NCI-H2171 treated with DMSO at 0.1 percent for 48 hours (cell line): ENCODE measurements at places on chromosomes 5 and 9.

- no peak for DNase-seq
Measured at GRCh38 chr9:84874596-84874995, 205.1 kb downstream of the NTRK2 start.

GRCh38 chr9:129676975-129677374 is 11.5 kb downstream of the PRRX2 start:
- peak; percentile 99 for DNase-seq

DNA sequence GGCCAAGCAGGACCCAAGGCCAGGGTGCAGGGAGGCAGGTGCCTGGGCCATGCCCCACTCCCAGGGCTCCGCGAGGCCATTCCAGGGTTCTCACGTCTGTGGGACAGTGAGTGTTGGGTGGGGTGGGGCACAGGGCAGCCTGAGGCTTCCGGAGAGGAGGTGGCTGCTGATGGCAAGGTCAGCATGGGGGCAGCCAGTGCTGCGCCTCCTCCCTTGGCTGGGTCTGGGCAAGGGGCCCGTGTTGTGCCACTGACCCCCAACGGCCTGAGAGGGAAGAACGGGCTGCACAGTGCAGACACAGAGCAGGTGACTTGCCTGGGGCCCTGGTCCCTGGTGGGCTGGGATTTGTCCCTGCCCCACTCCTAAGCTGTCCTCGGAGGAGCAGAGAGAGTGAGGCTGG is 82.1 kb downstream of the RXRA start:
- DNase-seq = no peak

GRCh38 chr5:43616535-43616934 is 13.6 kb downstream of the NNT start:
- no peak for DNase-seq

DNA sequence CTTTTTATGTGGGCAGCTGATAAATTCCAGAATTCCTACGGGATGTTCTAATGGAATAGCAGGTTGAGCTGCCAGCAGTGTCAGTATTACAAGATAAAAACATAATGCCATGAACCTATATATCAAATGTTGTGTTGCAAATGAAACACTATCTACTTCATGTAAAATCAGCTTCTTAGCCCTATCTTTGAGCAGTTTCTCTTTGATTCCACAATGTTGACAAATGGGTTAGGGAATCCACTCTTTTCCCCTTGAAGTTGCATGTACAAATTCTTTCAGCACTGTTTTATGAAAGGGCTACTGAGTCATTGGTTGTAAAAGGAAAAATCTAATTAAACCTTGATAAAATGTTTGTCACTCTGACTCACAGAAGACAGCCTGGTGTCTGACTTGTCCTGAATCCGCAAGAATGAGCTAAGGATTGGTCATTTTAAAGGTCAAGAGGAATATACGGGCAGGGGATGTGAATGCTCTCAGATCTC is 950.6 kb upstream of the NUDT12 start:
- no peak for DNase-seq

GRCh38 chr9:125659954-125660353 is 47.1 kb downstream of the MAPKAP1 start:
- no peak for DNase-seq

DNA sequence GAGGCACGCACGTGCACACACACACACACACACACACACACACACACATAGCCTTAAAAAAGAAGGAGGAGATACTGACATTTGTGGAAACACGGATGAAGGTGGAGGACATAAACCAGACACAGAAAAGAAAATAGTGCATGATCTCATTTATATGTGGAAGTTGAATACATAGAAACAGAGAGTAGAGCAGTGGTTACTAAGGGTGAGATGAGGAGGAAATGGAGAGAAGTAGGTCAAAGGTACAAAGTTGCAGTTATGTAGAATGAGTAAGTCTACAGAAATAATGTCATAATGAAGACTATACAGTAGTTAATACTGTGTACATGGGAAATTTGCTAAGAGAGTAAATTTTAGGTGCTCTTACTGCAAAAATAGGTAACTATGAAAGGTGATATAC is 412.2 kb upstream of the CDH9 start:
- no peak for DNase-seq

DNA sequence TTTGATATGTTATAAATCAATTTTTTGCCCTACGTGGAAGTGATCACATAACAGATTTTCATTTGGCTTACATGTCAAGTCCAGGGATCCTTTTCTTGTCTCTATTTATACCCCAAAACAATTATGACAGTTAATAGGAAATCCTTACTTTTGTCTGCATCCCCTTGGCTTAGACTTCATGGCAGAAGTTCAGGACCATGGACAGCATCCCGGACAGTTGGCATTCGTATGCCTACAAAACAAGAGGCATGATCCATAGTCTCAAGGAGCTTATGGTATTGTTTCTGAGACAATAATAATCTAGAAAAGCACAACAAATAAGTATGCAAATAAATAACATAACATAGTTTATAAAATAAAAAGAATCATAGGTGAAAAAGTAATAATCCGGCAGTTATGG is 214.3 kb upstream of the GRIA1 start:
- DNase-seq = no peak

DNA sequence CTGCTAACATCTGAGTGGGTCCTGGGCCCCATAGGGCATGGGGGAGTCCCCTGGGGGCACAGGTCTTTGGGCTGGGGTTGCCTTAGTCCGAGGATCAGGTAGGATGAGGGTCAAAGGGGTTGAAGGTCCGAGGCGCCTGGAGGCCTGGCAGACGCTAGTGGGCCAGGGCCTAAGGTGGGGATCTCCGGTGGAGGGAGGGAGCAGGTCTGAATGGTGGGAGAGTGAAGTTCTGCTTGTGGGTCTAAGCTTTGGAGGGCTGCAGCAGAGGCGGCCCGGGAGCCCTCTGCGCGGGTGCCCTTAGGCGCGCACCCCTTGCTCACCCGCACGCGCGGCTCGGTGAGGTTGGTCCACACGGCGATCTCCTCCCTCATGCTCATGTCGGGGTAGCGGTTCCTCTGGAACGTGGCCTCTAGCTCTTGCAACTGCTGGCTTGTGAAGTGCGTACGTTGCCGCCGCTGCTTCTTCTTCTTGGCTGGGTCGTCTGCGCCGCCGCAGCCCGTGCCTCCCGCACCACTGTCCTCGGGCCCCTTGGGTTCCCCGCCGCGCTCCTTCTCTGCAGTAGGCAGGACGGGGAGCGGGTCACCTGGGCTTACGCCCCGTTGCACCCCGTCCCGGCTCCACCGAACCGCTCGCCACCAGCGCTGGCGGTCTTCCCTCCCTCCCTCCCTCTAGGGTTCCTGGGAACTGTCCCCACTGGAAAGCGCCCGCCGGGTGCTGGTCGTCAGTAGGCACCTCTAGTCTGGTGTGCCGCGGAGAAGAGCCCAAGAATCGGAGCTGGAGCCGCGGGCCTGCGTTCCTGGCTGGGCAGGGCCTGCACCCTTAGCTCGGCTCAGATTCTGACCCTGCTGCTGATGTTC is 2.8 kb downstream of the PITX1 start:
- DNase-seq = no peak

- DNase-seq = no peak
Measured at GRCh38 chr5:4877579-4877978, 262.6 kb upstream of the ADAMTS16 start.

GRCh38 chr5:97162045-97162444 is 19.6 kb upstream of the LIX1 start:
- DNase-seq = peak; percentile 60

DNA sequence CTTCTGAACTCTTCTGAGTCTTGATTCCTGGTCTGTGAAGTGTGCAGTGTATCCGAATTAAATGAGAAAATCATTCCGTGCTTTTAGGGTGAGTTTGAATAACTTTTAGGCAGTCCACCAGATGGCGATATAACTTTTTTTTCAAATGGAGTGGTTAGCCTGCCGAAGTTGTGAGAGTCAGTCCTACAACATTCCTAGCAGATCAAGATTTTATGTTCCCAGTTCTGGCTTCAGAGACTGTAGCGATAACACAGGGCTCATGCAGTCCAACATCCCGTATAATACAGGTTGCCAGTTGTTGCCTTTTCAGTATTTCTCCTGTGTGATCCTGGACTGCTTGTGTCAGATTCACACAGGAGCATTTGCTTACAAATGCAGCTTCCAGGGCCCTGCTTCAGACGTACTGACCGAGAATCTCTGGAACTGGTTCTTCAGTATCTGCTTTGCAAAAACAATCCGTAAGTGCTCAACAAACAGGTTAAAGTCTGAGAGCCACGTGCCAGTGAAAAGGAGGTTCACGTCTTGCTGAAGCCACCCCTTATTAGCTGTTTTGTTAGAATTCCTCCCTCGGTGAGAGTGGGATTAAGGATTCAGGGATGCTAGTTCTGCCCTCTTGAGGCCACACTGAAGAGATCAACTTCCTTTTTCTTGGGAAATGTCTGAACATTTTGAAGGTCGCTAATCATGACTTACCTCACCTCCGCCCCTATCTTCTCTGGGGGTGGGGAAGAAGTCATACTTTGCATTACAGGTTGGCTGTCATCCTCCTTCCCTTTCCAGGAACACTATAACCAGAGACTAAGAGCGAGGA is 22.8 kb downstream of the SMIM3 start:
- peak; percentile 38 for DNase-seq

- no peak for DNase-seq
Measured at GRCh38 chr5:164518067-164518740, 1012.8 kb downstream of the MAT2B start.

- no peak for DNase-seq
Measured at GRCh38 chr5:6378766-6379103, 388 bp upstream of the MED10 start.

GRCh38 chr9:129131300-129132145 is 20.3 kb downstream of the PTPA start:
- DNase-seq = peak; percentile 82

DNA sequence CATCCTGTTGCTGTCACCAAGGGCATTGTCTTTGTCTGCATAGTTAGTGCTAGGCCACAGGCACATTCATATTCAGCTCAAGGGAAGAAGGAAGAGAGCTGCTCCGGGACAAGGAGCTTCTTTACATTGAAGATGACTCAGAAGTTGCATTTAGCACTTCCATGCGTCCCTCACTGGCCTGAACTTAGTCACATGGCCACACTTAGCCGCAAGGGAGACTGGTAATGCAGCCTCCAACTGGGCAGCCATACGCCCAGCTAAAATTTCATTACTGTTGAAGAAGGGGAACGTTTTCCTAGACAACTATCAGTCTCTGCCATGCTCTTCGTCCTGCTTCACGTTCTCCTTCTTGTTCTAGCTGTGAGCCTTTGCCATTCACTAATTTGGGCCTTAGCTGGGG is 20.0 kb downstream of the ACTL7B start:
- DNase-seq = no peak

DNA sequence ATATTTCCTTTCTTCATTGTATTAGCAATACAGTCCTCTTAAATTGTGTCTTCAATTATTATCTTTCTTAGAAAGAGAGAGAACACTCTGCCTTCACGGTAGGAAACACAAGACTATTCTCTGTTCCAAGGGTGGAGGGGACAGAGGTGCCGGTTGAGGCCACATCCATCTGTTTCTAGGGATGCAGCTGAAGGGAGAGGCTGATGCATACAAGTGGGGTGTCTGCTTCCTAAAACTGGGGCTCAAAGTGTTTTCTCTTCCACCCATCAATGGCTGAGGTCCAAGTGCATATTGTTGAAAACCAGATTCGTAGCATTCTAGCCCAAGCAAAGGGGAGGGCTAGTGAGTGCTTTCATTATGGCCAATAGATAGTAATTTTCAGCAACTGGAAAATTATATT is 9.5 kb downstream of the IRX2 start:
- DNase-seq = no peak
